ENCODE measurements at places on chromosomes 16 and 17.

GRCh38 chr17:10657879-10658278 lies 770 bp upstream of the MYH3 start:
- DNase-seq = no peak

GRCh38 chr16:85518398-85519049 lies 94.6 kb upstream of the GSE1 start:
- DNase-seq = no peak

GRCh38 chr17:30543456-30543855 lies 66.2 kb downstream of the GOSR1 start:
- DNase-seq = no peak

DNA sequence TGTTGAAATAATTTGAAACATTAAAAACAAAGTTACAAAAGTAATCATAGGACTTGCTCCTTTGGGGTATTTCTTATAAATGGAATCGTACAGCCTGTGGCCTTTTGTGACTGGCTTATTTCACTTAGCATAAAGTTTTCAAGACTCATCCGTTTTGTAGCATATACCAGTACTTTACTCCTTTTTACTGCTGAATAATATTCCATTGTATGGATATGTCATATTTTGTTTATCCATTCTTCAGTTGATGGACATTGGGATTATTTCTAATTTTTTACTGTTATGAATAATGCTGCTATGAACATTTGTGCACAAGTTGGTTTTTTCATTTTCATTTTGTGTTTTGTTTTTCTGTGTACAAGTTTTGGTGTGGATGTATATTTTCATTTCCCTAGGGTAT lies 30.0 kb upstream of the RHBDL3 start:
- DNase-seq = no peak

- no peak for DNase-seq
Observed at GRCh38 chr16:54937671-54938211, 7.1 kb downstream of the IRX5 start.

DNA sequence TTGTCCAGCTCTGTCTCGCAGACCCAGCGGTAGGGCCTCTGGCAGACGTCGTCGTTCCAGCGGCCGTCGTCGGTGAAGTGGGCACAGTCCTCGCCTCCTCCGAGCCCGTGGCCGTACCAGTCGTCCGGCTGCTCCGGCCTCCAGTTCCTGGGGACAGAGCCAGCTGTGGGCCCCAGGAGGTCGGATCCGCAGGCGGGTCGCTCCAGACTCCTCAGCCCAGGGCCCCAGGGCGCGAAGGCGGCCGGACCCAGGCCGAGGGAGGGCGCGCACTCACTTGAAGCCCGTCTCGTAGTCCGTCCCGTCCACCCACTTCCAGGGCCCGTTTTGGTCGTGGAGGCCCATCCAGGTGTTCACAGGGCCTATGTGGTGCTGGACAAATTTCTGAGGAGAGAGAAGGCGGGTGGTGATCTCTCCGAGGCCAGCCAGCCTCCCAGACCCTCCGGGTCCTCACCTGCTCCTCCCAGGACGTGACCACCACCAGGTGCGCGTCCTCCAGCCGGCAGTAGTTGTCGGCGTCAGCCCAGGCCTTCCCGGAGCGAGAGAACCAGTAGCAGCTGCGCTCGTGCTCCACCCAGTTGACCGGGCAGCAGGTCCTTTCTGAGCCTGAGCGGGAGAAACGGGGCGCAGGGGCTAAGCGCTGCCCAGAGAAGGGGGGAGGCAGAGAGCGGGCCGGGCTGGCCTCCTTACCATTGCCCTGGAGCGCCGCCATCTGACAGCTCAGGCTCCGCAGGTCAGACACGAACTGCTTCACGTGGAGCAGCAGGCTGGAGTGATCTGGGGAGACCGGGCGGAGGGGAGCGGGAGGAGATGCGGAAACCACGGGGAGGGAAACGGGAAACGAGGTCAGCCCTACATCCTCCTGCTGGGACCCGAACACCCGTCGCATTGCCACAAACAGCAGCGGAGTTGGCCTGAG lies 5.2 kb downstream of the ASGR1 start:
- no peak for DNase-seq

- no peak for DNase-seq
Observed at GRCh38 chr16:85029408-85029784, 1.8 kb downstream of the KIAA0513 start.

GRCh38 chr16:75614066-75614897 lies 8.8 kb downstream of the ADAT1 start:
- no peak for DNase-seq

GRCh38 chr17:40539711-40540411 lies 25.4 kb downstream of the CCR7 start:
- DNase-seq = no peak

DNA sequence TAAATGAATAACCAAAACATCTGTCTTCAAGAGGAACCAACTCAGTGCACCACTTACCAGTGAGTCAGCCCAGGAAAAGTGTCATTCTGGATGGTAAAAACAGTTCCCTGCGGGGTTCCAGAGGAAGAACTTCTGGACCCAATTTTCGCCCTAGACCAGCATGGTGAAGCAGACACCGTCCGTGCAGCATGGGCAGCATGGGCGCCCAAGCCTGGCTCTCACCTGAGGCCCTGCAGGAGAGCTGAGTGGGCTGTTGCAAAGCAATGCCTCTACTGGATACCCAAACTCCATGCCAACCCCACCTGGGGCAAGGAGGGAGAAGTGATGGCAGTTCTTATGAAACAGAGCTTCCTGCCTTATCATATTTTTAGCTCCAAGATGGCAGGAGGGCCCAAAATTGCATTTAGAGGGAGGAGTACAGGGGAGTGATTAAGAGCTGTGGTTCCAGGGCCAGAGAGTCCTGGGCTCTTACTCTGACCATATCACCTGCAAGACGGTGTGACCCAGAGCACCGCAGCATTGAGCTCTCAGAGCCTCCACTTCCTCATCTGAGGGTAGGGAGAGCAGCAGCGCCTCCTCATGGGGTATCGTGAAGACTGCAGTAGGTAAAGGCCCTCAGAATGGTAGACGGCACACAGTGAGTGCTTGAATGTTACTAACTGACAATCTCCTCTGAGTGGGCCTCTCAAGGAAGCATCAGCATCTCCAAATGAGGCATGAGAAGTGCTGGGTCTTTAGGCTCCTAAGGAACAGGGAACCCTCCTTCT lies 16.6 kb upstream of the INPP5K start:
- DNase-seq = no peak

DNA sequence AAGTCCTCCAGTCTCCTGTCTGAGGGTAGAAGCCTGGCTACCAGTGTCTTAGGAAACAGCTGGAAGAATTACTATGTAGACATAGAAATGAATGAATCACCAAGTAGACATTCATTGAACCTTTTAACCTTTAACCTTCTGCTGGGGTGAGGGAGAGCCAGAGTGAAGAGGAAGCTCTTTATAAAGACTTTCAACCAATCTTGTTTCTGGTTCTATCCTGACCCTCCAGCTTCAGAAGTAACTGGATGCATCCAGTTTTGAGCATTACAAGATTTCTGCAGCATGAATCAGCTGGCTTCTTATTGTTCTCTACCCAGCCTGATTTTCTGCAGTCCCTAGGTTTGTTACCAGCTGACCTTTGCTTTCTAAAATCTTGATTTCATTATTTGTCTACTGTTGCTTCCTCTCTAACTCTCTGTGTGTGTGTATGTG lies 8.5 kb downstream of the TEKT1 start:
- no peak for DNase-seq

DNA sequence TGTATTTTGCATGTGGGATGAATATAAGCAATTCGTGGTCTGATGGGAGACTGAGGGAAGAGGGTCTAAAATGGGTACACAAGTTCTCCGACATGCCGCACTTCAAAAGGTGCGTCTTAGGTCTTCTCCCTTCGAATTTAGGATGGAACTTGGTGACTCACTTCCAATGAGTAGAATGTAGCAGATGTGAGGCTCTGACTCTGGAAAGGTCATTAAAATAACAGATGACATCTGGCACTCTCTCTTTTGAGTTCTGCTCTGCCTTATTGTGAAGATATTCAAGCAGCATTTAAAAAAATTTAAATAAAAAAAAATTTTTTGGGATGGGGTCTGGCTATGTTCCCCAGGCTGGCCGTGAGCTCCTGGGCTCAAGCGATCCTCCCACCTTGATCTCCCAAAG lies 92.7 kb downstream of the TMEM100 start:
- no peak for DNase-seq

DNA sequence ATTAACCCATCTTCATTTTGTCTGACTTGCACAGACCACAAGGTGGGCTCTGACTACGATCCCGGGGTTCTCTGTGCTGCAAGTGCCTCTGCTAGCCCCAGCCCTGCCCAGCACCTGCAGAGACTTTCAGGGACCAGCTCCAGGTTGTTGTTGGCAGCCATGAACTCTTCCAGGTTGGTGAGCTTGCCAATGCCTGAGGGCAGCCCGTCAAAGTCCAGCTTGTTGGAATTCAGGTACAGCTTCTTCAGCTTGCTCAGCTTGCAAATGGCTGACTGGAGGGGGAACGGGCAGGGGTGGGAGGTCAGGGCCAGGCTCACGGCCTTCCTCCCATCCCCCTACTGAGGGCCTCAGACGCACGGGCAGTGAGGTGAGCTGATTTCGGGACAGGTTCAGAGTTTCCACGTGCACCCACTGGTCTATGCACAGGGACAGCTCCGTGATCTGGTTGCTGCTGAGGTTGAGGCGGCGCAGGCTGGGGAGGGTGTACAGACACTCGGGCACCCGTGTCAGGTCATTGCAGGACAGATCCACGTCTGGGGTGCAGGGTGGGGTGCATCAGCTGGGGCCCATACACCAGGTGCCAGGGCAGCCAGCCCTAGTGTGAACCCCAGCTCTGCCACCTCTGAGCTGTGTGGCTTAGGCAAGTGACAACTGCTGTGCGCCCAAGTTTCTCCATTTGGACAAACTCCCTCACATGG lies 5.2 kb downstream of the FLII start:
- DNase-seq = no peak

DNA sequence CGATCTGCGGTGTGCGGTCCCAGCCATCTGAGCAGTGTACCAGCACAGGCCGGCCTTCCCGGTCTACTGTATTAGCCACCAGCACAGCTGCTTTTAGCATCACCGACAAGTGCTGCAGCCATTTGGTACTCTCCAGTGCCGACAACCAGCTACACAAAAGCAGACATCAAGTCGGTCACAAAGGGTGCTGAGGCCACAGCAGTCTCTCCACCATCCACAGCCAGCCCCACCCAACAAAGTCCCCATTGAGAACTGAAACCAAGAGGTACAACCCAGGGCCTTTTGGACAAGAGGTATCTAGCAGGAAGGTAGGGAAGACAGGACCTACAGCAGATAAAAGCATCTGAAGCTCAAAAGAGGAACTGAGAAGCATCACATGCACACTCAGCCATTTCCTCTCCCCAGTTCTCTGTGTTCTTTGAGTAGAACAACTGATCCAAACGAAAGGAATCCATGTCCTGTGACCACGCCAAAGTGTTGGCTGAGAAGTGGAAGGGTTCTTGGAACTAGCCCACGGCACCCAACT lies 9.5 kb downstream of the MTMR4 start:
- no peak for DNase-seq

- DNase-seq = no peak
Observed at GRCh38 chr17:68100000-68100641, 64.6 kb downstream of the KPNA2 start.

DNA sequence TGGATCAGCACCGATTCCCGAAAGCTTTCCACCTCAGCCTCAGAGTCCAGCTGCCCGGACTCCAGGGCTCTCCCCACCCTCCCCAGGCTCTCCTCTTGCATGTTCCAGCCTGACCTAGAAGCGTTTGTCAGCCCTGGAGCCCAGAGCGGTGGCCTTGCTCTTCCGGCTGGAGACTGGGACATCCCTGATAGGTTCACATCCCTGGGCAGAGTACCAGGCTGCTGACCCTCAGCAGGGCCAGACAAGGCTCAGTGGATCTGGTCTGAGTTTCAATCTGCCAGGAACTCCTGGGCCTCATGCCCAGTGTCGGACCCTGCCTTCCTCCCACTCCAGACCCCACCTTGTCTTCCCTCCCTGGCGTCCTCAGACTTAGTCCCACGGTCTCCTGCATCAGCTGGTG lies 15.0 kb downstream of the CD300LG start:
- no peak for DNase-seq

GRCh38 chr16:9039210-9039609 lies 52.2 kb upstream of the HAPSTR1 start:
- DNase-seq = no peak

DNA sequence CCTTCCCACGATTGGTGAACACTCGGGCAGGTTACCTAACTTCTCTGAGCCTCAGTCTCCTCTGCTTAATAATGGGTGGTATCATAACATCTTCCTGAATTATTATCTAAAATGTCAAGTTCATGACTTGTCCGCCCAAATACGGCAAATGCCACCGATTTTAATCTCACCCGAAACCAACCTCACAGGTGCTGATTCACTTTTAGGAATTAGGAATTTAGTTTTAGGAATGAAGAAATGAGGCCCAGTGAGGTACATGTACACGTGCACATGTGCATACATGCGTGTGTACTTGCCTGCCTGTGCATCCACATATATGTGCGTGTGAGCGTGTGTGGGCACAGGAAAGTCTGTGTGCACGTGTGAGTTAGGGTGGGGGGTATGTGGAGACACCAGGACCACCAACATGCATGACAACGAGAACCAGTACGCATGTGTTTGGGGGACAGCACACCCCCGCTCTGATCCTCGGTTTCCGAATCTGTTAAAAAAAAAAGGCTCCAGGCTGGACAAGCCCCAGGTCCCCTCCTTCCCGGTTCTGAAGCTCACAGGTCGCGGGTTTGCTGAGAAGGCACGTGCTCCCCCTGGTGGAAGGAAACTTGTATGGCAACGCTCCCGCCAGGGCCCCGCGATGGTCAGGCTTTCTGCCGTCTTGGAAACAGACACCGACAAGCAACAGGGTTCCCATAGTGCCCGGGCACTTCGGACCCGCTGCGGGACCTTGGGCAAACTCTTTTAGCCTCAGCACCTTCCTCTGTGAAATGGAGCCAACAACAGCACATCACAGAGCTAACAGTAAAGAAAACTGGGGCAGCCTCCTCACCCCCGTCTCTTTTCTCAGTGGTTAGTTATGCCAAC lies 219.2 kb downstream of the RBFOX3 start:
- no peak for DNase-seq

DNA sequence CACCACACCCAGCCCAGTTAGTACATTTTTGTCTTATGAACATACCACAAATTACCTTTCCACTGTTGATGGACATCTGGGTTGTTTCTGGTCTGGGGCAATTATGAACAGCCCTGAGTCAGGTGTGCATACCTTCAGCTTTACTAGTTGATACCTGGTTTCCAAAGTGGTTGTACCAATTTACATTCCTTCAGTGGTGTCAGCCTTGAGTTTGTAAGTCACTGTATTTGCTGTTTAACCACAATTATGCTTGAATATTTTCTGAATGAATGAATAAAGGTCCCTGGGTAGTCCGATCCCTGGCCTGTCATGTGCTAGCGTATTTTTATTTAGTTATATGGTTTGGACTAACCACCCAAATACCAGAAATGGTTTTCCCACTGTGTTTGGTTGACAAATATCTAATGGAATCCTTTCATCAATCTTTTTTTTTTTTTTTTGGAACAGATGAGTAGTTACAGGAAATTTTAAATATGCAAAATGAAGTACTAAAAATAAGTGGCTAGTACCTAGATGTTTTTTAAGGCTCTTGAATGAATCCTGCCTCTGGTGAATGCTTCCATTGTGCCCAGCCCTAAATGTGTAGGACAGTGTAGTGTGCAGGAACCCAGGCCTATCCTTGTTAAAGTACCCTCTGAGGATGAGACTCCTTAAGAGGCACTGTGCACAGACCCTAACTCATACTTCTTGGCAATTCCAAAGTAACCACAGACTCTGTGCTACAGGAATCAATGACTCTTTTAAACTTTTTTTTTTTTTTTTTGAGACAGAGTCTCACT lies 3.7 kb downstream of the DUSP14 start:
- no peak for DNase-seq

- no peak for DNase-seq
Observed at GRCh38 chr17:47851764-47852112, 775 bp upstream of the SP6 start.
